ENCODE measurements at places on chromosomes 4 and X. TPM values are rescaled to one million over a fixed set of nuclear protein-coding genes. Genes with fewer than 3 reads are reported as not detected.

The FGFR3 gene
- total RNA-seq = 0.89 TPM

The TENT5D gene
- total RNA-seq = not detected

The UGT2B17 gene
- not detected for total RNA-seq

The ARHGEF6 gene
- total RNA-seq = 32.4 TPM

The CT55 gene
- total RNA-seq = 0.27 TPM

The LINC00632 gene
- 62.0 TPM for total RNA-seq

The TLR1 gene
- 4.7 TPM for total RNA-seq

- H3K27me3 ChIP-seq = no peaks in the 10 kb centered on the region
- H3K4me1 ChIP-seq = no peaks in the 10 kb centered on the region
- no peaks in the 10 kb centered on the region for H3K36me3 ChIP-seq
- H3K4me3 ChIP-seq = no peak overlapping the region
- no peak for DNase-seq
- no peak overlapping the region for H3K27ac ChIP-seq
These were observed 42.8 kb downstream of the AREG start for GRCh38 chr4:74487771-74488170.

DNA sequence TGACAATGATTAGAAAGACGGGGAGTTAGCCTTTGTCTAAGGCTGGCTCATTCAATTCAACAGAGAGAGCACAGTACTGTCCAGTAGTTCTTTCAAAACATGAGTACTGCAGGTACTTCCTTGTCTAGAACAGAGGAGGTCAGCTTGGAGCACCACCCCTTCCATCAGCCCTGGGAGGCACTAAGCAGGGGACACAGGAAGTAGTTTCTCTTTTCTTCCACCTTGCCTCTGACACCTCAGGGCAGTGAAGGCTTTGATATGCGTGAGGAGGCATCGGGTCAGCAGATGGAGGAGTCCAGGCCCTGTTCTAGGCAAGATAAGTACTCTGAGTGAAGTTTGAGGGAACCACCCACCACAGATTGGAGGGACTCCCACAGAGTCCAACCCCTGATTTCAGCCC lies 33.1 kb downstream of the MAGEB10 start:
- no peaks in the 10 kb centered on the region for H3K4me1 ChIP-seq
- H3K4me3 ChIP-seq = no peak overlapping the region
- no peak for DNase-seq
- no peaks in the 10 kb centered on the region for H3K36me3 ChIP-seq
- H3K27ac ChIP-seq = no peak overlapping the region

DNA sequence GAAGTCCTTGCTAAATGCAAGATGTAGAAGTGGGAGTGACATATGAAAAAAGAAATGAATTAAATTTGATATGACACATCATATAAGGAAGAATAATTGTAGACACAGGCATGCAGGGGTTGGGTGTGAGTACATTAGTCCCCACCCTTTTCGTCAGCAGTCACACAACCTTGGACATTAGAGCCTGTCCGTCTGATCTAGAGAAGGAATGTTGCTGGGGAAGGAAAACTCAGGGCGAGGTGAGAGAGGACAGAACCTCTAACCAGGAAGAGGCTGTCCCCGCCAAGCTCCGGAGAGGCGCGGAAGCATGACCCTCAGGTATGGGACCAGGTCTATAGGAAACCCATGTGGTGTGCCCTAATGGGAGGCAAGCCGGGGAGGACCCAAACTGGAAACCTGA lies 102.1 kb downstream of the RELL1 start:
- H3K4me3 ChIP-seq = no peak overlapping the region
- no peaks in the 10 kb centered on the region for H3K27me3 ChIP-seq
- no peaks in the 10 kb centered on the region for H3K36me3 ChIP-seq

DNA sequence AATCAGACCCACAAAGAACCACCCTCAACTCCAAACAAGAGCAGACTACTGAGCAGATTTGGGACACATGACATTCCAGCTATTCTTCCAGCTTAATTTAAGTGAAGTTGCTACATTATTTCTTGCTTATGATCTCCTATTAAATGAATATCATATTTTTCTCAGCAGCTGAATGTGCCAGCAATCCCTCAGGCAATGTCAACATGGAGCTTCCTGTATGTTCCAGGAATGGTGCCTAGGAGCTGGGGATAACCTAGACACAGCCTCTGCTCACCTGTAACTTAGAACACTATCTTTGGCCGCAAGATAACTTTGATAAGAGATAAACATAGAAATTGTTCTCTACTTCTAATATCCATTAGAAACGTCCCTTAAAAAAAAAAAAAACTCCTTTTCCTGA lies 274.4 kb upstream of the RASGEF1B start:
- no peak for DNase-seq
- no peaks in the 10 kb centered on the region for H3K4me1 ChIP-seq
- no peaks in the 10 kb centered on the region for H3K36me3 ChIP-seq
- no peak overlapping the region for H3K27ac ChIP-seq
- no peaks in the 10 kb centered on the region for H3K27me3 ChIP-seq

GRCh38 chrX:37349221-37350033 lies at the start of gene PRRG1:
Gene PRRG1, plus strand, starts transcription at chrX:37349364. Its CDS starts 56,886 bp downstream, at chrX:37406250.
- peak within 1 kb of the TSS; percentile 65 for H3K4me3 ChIP-seq
- peak; percentile 92 for DNase-seq
- H3K36me3 ChIP-seq = no peaks in the 10 kb centered on the region
- peaks cover 11% of the 10 kb centered on the region for H3K27me3 ChIP-seq
- peaks cover 2% of the 10 kb centered on the region for H3K4me1 ChIP-seq

GRCh38 chrX:80816051-80816450 lies 6.4 kb upstream of the BRWD3 start:
- no peaks in the 10 kb centered on the region for H3K36me3 ChIP-seq
- H3K4me3 ChIP-seq = no peak overlapping the region
- no peak for DNase-seq
- no peaks in the 10 kb centered on the region for H3K4me1 ChIP-seq
- no peaks in the 10 kb centered on the region for H3K27me3 ChIP-seq

DNA sequence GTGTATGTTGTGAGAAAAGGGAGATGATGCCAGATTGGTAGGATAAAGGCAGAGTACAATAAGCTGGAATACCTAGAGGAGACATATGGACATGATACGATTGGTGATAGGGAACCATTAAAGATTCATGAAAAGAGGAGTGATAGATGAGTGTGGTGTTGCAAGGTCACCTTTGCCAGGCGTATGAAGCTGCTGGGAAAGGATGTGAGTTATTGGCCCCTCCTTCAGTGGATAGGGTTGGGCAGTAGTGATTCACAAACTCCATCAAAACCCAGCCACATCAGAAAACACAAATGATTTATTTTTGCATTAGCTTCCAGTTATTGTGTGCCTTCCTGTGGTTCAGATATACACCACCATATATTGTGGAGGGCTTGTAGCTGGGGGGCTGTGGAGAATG lies 34.3 kb downstream of the TMEM164 start:
- no peak for DNase-seq
- peaks cover 6% of the 10 kb centered on the region for H3K27me3 ChIP-seq
- H3K4me1 ChIP-seq = peaks cover 5% of the 10 kb centered on the region
- no peaks in the 10 kb centered on the region for H3K36me3 ChIP-seq

- H3K4me1 ChIP-seq = no peaks in the 10 kb centered on the region
- no peaks in the 10 kb centered on the region for H3K27me3 ChIP-seq
- no peaks in the 10 kb centered on the region for H3K36me3 ChIP-seq
- H3K4me3 ChIP-seq = no peak overlapping the region
- H3K27ac ChIP-seq = no peak overlapping the region
These were observed 226.4 kb downstream of the MAGEB5 start for GRCh38 chrX:26442340-26442739.

- no peaks in the 10 kb centered on the region for H3K27me3 ChIP-seq
- no peaks in the 10 kb centered on the region for H3K4me1 ChIP-seq
- H3K36me3 ChIP-seq = no peaks in the 10 kb centered on the region
- H3K4me3 ChIP-seq = no peak overlapping the region
- no peak for DNase-seq
- no peak overlapping the region for H3K27ac ChIP-seq
These were observed 11.1 kb downstream of the ANXA3 start for GRCh38 chr4:78562687-78563086.

DNA sequence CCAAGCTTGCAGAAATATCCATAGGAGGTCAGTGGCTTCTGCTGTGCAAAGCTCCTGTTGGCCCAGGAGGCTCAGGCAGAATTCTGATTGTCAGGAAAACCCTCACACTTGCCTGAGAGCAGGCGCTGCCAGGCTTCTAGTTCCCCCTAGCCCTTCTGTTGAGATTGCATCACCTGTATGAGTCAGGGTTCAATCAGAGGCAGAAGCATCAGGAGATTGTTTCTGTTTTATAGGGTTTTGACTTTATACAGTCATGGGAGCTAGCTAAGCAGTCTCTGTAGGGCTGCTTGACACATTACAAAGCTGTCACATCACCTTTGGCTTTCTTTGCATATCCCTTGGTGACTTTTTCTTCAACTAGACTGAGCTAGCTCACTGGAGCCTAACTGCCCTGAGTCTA lies 27.8 kb downstream of the DIPK2B start:
- H3K27ac ChIP-seq = no peak overlapping the region
- no peak for DNase-seq

DNA sequence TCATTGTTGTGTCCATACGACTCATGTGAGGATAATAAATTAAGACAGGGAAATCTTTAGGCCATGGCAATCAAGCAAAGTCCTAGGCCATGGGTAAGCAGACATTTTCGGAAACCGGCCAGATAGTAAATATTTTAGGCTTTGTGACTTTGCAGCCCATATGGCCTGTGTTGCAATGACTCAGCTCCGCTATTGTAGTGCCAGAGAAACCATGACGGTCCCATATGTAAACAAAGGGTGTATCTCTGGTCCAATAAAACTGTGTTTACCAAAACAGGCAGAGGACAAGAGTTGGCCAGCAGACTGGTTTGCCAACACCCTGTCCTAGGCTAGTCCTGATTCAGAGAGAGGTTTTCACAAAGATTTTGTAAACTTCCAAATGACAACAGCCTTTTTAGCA lies 5.0 kb downstream of the FAM114A1 start:
- no peak overlapping the region for H3K27ac ChIP-seq
- no peaks in the 10 kb centered on the region for H3K27me3 ChIP-seq
- H3K4me3 ChIP-seq = no peak overlapping the region
- peaks cover 21% of the 10 kb centered on the region for H3K4me1 ChIP-seq

DNA sequence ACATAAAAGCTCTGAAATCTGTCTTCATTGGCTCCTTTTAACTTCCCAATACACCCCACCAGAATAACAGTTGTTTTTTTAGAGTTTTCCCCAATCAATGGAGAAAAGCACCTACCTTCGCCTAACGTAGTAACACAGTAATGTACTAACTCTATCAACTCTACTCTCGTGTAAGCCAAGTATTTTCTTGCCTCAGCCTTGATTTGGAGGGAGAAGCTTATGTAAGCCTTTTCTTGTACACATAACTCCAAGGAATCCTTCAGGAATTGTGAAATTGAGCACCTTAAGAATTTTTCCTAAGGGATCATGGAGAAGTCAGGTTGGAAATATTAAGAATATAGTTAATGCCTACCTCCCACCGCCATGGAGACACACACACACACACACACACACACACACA lies 181.2 kb downstream of the RAPGEF2 start:
- H3K27me3 ChIP-seq = no peaks in the 10 kb centered on the region
- peaks cover 2% of the 10 kb centered on the region for H3K4me1 ChIP-seq
- DNase-seq = peak; percentile 24

- no peak overlapping the region for H3K27ac ChIP-seq
- no peaks in the 10 kb centered on the region for H3K36me3 ChIP-seq
- no peak for DNase-seq
- H3K4me3 ChIP-seq = no peak overlapping the region
- no peaks in the 10 kb centered on the region for H3K4me1 ChIP-seq
These were observed 318.9 kb upstream of the PPP1R2C start for GRCh38 chrX:43096830-43097229.
